ENCODE measurements at places on chromosomes 2 and 18.

DNA sequence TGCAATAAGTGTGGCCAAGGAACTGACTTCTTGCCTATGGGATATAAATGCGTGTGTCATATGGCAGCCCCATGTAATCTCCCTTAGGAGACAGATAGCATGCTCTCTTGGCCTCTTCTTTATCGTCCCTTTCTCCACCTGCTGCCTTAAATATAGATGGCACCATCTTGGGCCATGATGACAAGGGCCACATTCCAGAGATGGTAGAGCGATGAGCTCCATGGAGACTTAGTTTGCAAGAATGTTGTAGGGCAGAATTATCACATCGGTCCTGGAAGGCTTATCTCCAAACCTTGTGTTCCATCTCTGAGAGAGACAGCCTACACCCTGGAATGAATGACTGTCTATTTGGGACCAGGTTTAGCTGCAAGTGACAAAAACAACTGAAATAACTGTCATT is 536.7 kb downstream of the TNS1 start:
- DNase-seq: no peak

- no peak for DNase-seq
Measured at GRCh38 chr2:88416016-88416663, 36.4 kb downstream of the FOXI3 start.

- no peak for DNase-seq
Measured at GRCh38 chr2:10036095-10036884, 7.1 kb upstream of the KLF11 start.

GRCh38 chr2:65668744-65669143 is 236.3 kb upstream of the SPRED2 start:
- DNase-seq: no peak

DNA sequence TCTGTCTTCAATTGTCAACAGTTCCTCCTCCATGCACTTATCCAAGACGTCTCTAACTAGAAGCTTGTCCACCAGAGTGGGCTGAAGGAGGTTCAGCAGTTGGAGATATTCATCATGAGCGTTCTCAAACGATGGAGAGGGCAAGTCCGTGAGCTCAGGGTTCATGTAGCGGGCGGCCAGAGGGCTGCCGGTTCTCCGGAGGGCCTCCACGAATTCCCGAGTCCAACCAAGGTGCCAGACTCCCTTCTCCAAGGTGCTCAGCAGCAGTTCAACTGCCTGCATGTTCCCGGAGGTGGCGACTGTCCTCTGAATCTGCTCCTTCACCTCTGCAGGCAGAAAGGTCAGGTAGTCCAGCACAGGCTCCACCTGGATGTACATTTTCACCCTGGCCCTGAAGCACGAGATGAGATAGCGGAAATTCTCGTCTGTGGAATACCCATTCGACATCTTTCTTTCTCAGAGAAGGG is 590 bp downstream of the IFIH1 start:
- no peak for DNase-seq

DNA sequence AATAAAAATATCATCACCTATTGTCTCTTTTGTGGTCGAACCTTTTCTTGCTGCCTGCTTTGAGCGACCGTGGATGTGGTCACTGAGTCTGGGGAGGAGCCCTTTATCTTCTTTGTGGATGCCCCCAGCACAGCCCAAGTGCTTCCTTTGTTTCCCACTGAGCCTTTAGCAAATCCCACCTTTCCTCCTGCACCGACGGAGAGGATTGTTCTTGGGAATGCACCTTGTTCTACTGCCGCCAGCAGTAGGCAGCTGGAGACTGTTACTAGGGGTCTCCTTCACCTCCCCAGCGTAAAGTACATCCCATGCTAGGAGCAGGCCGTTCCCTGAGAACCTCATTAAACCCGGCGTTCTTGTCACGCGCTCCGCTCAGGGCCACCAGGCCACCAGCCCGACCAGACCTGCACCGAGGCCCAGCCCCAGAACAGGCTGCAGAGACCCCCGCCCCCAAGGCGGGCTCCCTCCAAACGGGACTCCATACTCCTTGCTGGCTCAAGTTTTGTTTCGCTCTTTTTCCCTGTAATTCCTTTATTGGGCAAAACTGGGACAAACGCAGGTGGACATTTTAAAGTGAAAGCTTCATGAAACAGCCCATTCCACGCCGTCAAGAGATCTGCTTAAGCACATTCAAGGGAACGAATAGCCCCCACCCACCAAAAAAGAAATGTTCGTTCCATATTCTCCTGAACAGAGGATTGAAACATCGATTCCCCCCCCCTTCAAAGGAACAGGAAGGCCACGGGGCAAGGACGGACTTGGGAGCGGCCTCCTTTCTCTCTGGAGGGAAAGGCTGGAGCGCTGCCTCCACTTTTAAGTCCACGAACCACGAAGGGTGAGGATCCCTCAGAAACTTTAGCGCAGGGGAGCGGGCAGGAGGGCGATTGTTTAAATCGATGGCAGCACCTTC is 1.1 kb upstream of the MAT2A start:
- peak; percentile 73 for DNase-seq

- DNase-seq: no peak
Measured at GRCh38 chr2:241040081-241040803, 41.8 kb downstream of the SNED1 start.

- no peak for DNase-seq
Measured at GRCh38 chr2:217273851-217274250, 414.0 kb upstream of the TNP1 start.

GRCh38 chr18:7307030-7307429 is 76.1 kb downstream of the LRRC30 start:
- no peak for DNase-seq
